ENCODE measurements at places on chromosomes 6 and 20.

GRCh38 chr6:1089859-1090258, 222.0 kb upstream of the FOXQ1 start:
- no peak overlapping the region for H3K27ac ChIP-seq
- H3K27me3 ChIP-seq: peaks cover 6% of the 10 kb centered on the region

DNA sequence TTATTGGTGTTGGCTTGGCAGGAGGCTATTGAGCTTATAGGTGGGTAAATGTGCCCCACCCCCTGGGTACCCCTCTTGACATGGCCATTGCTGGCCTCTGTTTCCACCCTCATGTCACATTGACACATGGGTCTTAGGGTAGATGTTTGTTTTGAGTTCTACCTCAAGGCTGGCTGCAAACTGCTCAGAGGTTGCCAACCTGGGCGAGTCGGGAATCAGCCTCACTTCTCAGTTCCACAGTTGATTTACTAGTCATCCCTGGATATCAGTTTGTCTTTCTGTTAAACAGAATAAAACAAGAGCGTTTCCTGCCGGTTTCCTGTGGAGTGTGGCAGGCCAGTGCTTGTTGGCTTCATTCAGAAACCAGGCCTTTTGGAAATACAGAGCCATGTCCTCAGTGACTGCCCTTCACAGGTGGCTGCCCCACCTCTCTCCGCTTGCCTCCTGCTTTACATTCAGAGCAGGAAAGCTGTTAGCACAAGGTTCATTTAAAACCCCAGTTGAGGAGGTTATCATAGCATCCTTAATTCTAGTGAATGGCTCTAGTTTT, 105.6 kb downstream of the TCP11 start:
- DNase-seq: no peak
- no peaks in the 10 kb centered on the region for H3K36me3 ChIP-seq
- no peak overlapping the region for H3K4me3 ChIP-seq
- H3K4me1 ChIP-seq: peaks cover 2% of the 10 kb centered on the region

DNA sequence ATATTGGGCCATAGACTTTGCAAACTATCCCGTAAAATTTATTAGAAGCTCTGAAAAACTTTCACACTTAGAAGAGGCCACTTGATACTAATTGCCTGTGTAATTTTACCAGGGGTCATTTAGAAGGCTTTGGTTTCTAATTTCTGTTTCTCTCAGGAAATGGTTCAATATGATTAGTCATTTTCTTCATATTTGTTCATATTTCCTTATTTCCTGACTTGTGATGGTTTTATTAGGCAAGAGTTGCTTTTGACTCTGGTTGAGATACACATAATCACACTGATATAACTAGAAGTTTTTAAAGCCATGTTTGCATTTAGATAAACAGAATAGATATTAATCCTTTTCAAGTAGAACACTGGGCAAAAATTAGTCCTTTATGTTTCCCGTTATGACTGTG, 11.8 kb upstream of the HBS1L start:
- no peak overlapping the region for H3K27ac ChIP-seq
- DNase-seq: no peak
- no peaks in the 10 kb centered on the region for H3K27me3 ChIP-seq
- no peak overlapping the region for H3K4me3 ChIP-seq
- H3K4me1 ChIP-seq: no peaks in the 10 kb centered on the region

DNA sequence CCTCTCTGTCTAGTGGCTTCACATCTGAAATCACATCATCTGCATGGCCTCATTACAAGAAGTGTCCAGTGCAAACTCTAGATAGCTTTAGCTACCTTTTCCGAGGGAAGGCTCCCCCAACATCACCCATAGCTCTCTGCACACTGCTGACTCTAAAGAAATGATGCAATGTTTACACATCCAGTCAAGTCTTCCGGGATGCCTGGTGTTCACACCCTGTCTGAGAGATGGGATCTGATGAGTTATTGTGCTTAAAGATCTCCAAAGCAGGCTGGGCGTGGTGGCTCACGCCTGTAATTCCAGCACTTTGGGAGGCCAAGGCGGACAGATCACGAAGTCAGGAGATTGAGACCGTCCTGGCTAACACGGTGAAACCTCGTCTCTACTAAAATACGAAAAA, 404.6 kb upstream of the IRAK1BP1 start:
- H3K36me3 ChIP-seq: no peaks in the 10 kb centered on the region
- H3K4me3 ChIP-seq: no peak overlapping the region
- H3K27me3 ChIP-seq: no peaks in the 10 kb centered on the region

DNA sequence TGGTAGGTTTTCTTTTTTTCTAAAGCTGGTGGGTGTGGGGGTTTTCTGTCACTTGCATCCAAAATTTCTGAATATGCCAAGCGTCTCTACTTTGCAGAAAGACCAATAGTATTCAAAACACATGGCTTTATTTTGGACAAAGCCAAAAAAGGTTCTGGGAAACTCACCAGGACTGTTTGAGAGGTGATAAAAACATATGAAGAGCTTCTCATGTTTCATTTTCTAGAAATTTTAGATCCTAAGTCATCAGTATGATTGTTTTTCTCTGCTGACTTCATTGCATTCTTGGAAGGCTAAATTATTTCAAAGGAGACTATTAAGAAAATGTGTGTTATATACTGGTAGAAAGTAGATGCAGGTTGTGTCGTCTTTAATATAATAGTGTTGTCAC, 51.3 kb downstream of the GCLC start:
- peaks cover 2% of the 10 kb centered on the region for H3K4me1 ChIP-seq
- H3K4me3 ChIP-seq: no peak overlapping the region
- peaks cover 4% of the 10 kb centered on the region for H3K36me3 ChIP-seq
- no peak for DNase-seq
- H3K27ac ChIP-seq: no peak overlapping the region
- H3K27me3 ChIP-seq: peaks cover 14% of the 10 kb centered on the region

- H3K4me1 ChIP-seq: no peaks in the 10 kb centered on the region
- H3K4me3 ChIP-seq: no peak overlapping the region
- H3K27ac ChIP-seq: no peak overlapping the region
- H3K36me3 ChIP-seq: no peaks in the 10 kb centered on the region
Measured at GRCh38 chr6:46061497-46061896, 45.8 kb upstream of the CLIC5 start.

- H3K36me3 ChIP-seq: no peaks in the 10 kb centered on the region
- peaks cover 30% of the 10 kb centered on the region for H3K27me3 ChIP-seq
- no peak overlapping the region for H3K27ac ChIP-seq
- H3K4me3 ChIP-seq: no peak overlapping the region
- H3K4me1 ChIP-seq: peaks cover 4% of the 10 kb centered on the region
- DNase-seq: no peak
Measured at GRCh38 chr6:782141-782540, 89.2 kb upstream of the EXOC2 start.

GRCh38 chr6:118771253-118771652, 119.9 kb upstream of the CEP85L start:
- no peaks in the 10 kb centered on the region for H3K36me3 ChIP-seq
- peaks cover 5% of the 10 kb centered on the region for H3K27me3 ChIP-seq
- DNase-seq: no peak

DNA sequence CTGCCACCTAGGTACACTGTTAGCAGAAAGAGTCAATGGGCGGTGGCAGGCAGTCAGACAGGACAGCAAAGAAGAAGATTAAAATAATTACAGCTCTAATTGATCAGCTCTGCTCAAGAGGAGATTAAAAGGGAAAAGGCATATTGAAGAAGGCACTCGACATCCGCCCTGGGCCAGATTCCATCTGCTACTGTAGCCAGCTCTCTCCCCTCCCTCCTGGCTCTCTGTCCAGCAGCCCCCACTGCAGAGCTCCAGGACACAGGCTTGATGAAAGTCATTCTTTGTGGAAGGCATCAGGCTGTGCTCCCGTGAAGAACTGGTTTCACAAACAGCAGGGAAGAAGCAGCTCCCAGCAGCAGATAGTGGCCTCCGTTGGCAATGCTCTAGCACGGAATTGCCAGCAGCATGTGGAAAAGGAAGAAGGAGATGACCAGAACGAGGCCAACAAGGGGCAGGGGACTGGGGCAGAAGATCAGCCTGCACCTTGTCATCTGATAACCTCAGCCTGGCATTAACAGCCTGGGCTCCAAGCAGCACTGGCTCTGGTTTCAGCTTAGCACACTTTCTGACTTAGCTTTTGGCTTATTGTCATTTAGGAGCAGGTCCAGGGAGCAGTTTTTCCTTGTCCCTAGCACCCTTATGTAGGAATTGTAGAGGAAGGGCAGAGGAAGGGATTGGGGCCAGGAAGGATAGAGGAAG, 465.9 kb downstream of the KIF16B start:
- H3K4me3 ChIP-seq: no peak overlapping the region
- no peak overlapping the region for H3K27ac ChIP-seq
- H3K4me1 ChIP-seq: no peaks in the 10 kb centered on the region
- DNase-seq: no peak

DNA sequence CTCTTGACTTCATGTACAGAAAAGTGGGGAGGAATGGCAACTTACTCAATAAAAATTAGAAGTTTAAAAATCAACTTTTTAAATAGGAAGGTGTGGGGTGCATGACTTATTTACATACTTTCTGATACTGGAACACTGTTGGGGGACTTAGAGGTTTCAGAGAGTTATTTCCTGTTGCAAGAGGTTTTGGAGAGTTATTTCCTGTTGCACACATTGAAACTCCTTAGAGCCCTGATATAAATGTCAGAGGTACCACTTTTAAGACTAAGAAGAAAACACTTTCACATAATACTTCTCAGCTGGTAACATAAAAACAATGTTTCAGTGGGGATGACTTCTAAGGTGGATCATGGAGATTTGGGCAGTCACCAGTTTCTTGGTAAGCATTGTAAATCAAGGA, 579.9 kb downstream of the MMUT start:
- H3K36me3 ChIP-seq: no peaks in the 10 kb centered on the region
- no peaks in the 10 kb centered on the region for H3K4me1 ChIP-seq
- H3K27me3 ChIP-seq: no peaks in the 10 kb centered on the region
- no peak overlapping the region for H3K27ac ChIP-seq
- no peak for DNase-seq

GRCh38 chr6:151307501-151307900, 67.7 kb downstream of the AKAP12 start:
- H3K36me3 ChIP-seq: no peaks in the 10 kb centered on the region
- H3K27ac ChIP-seq: no peak overlapping the region
- no peaks in the 10 kb centered on the region for H3K4me1 ChIP-seq
- no peak for DNase-seq
- peaks cover 24% of the 10 kb centered on the region for H3K27me3 ChIP-seq
- H3K4me3 ChIP-seq: no peak overlapping the region

DNA sequence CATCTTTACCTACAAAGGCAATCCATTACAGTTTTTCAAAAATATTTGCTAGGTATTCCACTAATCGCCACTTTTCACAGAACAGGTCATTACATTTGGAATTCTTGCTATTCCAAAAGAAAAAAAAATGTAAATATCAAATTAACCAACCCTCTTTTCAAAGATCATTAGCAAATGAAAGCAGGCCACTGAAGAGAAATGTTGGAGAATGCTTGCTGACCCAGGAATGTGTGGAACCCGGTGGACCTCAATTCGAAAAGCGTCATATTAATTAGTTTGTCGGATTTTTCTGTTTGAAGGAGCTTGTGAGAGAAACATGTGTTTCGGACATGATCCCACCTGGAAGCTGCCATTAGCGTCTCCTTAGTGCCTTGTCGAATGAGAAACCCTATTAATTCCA, 27.9 kb upstream of the SERPINB9 start:
- H3K27ac ChIP-seq: no peak overlapping the region
- H3K4me3 ChIP-seq: no peak overlapping the region
- H3K4me1 ChIP-seq: peaks cover 14% of the 10 kb centered on the region
- peaks cover 4% of the 10 kb centered on the region for H3K36me3 ChIP-seq
- no peak for DNase-seq
- H3K27me3 ChIP-seq: peaks cover 10% of the 10 kb centered on the region

DNA sequence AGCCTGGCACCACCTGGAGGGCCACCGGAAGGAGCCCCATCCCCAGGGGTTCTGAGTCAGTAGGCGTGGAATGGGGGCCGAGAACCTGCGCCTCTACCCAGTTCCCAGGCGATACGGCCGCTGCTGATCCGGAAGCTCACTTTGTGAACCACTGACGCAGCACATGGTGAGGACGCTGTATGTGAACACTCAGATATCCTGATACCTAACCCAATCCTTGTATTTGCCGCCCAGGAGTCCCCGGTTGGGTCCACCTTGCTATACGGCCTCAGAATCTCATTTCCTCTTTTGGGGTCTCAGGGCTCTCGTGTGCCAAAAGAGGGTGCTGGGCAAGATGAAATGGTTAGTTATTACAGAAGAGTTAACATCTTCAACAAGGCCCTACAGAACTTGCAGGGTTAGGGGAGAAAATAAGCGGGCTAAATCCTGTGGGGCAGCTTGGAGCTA, 604 bp upstream of the RAB5IF start:
- H3K4me3 ChIP-seq: peak overlapping the region; percentile 99
- peaks cover 41% of the 10 kb centered on the region for H3K4me1 ChIP-seq
- H3K27ac ChIP-seq: peak overlapping the region; percentile 95
- DNase-seq: peak; percentile 69
- peaks cover 4% of the 10 kb centered on the region for H3K27me3 ChIP-seq

DNA sequence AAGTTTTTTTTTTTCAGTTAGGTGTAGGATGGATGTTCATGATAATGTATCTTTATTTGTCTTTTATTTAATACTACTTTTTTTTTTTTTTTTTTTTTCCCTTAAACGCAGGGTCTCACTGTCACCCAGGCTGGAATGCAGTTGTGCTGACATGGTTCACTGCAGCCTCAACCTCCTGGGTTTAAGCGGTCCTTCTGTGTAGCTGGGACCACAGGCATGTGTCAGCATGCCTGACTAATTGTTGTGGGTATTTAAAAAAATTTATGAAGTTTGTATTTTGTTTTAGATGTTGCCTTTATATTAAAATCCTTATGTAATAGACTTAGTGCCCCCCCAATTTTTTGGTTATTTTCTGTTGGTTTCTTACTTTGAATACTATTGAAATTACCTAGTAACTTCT, 42.6 kb downstream of the NCOA3 start:
- peaks cover 42% of the 10 kb centered on the region for H3K4me1 ChIP-seq
- peaks cover 24% of the 10 kb centered on the region for H3K36me3 ChIP-seq
- no peak overlapping the region for H3K4me3 ChIP-seq
- no peak overlapping the region for H3K27ac ChIP-seq

- no peak overlapping the region for H3K4me3 ChIP-seq
- peaks cover 6% of the 10 kb centered on the region for H3K27me3 ChIP-seq
- no peaks in the 10 kb centered on the region for H3K36me3 ChIP-seq
- no peak overlapping the region for H3K27ac ChIP-seq
- no peak for DNase-seq
Measured at GRCh38 chr6:15876406-15876805, 213.6 kb upstream of the DTNBP1 start.

DNA sequence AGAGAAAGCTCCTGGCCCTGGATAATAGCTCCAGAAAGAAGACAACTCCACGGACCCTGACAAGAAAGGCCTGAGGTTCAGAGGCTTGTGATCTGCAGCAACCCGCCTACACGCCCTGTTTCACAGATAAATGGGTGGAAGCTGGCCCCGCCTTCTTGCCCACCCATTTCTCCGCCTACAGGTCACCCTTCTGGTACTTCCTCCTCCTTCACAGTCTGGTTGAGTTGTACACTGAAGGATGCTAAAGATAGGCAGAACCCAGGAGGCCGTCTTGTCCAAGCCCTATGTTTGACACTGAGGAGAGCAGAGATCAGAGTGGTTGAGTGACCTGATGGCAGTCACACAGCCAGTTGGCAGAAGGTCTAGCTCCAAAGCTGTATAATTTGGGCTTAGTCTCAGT, 34.2 kb upstream of the MDGA1 start:
- H3K27me3 ChIP-seq: peaks cover 9% of the 10 kb centered on the region
- DNase-seq: peak; percentile 68
- H3K36me3 ChIP-seq: no peaks in the 10 kb centered on the region
- peaks cover 6% of the 10 kb centered on the region for H3K4me1 ChIP-seq
- no peak overlapping the region for H3K4me3 ChIP-seq

All from activated naive CD4-positive, alpha-beta T cell treated with anti-CD3 and anti-CD28 coated beads, Interleukin-2, amount 10 ng/mL, durations not matched to agents 7 days and 5 days (primary cell).